ENCODE measurements at places on chromosomes 3 and 15.

- no peak for DNase-seq
These were observed 38.2 kb downstream of the ZIC4 start for GRCh38 chr3:147368151-147368550.

GRCh38 chr3:125332504-125332903 is 42.6 kb downstream of the ZNF148 start:
- no peak for DNase-seq

DNA sequence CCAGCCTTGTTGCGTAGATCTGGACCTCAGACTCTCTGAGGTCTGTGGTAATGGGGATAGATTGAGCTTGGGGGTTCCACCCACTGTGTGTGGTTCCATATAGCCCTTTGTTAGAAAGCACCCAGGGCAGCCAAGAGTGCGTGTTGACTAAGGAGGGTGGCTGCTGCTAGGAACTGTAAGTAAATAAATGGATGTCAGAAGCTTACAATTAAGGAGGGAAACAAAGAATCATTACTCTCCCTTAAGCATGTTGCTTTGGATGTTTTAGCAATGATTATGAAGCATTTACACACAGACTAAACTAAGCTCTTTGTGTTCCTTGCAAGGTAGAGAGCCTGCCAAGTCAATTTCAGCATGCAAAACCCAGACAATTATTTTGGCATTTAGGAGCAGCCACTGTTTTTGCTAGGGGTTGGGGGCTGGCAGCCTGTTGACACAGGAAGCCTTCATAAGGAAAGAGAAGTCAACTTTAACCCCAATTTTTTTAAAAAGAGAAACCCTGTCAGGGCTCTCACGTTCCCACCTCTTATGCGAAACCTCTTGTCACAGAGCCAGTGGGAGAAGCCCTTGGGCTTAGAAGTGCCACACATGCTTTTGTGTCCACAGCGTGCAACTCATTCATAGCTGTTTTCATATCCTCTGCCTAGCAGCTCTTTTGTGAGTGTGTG is 127.8 kb downstream of the CMSS1 start:
- no peak for DNase-seq

- DNase-seq: no peak
These were observed 58.2 kb downstream of the RAB7A start for GRCh38 chr3:128784232-128784631.

Measured in right renal pelvis (tissue), 4 donors.